ENCODE measurements at places on chromosomes 1 and 21.

GRCh38 chr1:246291127-246291526 lies 216.0 kb downstream of the SMYD3 start:
- no peak for DNase-seq

DNA sequence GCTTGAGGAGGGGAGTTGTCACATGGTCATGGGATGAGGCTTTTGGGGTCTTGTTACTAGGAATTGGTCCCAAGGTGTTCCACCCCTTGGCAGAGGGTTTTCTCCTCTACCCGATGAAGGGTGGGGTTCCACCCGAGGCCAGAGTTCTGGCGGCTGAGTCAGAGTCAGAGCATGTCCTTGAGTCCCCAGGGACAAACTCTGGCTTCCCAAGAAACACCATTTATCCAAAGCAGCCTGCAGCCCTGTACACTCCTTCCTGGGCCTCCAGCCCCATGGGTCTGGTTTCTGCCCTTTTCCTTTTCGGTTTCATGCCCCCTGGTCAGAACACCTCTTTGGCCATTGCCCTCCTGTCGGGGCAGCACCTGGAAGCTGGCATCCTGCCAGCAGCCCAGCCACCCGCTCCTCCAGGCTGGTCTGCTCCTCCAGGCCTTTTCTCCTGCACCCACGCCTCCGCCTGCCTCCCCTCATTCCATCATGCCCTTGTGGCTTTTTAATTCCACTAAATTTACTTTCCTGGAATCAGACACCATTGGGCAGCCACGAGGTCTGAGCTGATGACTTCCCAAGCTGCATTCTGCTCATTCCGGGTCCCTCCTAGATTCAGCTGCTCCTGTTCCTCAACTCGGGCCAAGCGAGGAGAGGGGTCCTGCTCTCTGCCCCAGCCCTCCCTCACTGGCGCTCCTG lies 301.7 kb upstream of the VAMP3 start:
- no peak for DNase-seq

- no peak for DNase-seq
Measured at GRCh38 chr21:25850126-25850842, 115.5 kb downstream of the GABPA start.

- DNase-seq: no peak
Measured at GRCh38 chr1:90784186-90784847, 67.2 kb upstream of the BARHL2 start.

DNA sequence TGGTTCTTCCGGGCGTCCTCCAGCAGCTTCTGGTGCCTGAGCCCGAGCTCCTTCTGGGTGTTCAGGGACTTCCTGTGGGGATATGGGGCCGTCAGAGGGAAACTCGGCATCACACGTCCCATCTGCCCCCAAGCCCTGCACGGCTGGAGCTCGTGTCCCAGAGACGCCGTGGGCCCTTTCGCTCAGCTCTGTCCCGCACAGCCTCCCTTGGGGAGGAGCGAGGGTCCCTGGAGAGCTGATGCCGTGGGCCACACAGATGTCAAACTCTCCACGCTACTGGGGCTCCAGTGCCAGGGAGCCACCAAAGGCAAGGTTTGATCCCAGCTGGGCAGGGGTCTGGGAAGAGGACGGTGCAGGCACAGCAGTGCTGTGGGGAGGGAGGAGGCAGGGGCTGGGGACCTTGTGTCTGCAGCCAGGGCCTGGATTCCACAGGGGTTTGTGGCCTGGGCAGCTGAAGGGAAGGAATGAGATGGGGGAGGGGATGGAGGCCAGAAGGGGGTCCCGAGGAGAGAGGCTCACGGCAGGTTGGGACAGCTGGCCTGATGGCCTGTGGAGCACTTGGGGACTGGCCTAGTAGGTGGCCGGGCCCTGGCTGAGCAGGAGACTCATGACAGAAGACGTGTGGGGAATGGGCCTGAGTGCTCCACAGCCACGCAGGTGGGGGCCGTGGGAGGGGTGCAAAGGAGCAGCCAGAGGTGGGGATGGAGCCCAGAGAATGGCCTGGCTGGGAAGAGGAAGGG lies 30.4 kb downstream of the CFAP74 start:
- no peak for DNase-seq

DNA sequence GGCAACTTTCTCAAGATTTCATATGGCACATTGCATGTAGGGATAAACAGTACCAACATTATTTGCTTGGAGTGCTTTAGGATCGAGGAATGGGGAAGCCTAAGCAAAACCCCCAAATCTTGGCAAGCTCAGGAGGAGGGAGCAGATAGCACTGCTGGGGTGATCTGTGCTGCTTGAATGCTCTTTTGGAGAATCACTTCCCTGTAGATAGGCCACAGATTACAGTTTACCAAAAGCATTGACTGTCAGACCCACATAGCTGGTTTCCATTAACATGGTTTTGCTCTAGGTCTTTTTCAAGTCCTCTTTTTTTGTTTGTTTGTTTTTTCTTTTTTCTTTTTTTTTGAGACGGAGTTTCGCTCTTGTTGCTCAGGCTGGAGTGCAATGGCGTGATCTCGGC lies 36.8 kb downstream of the OR13G1 start:
- DNase-seq: no peak

GRCh38 chr1:5996641-5997270 lies 4.5 kb upstream of the NPHP4 start:
- peak; percentile 52 for DNase-seq

- no peak for DNase-seq
Measured at GRCh38 chr1:179760521-179760920, 17.4 kb downstream of the FAM163A start.

- no peak for DNase-seq
Measured at GRCh38 chr1:113369699-113370098, 20.6 kb upstream of the MAGI3 start.

GRCh38 chr1:185091480-185091879 lies 46.1 kb downstream of the RNF2 start:
- no peak for DNase-seq

GRCh38 chr1:56501888-56502287 lies 77.5 kb downstream of the PLPP3 start:
- DNase-seq: no peak

- DNase-seq: no peak
Measured at GRCh38 chr1:178486100-178487069, 10.4 kb downstream of the CLEC20A start.

DNA sequence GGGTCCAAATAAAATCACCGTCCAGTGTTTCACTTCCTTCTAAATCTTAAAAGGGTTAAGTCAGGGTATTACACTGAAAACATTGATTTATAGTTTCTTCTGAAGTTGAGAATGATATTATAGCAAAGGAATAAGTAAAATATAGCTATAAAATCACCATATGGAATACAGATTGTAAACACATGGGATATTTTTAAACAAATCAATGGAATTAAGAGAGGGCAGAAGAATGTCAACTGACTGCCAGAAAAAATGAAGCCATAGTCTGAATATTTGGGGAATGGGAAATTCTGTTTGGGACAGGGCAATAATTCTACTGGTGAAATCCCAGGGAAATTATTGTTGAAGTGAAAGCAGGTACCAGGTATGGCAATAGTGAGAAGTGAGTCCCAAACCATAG lies 664.6 kb downstream of the NCAM2 start:
- DNase-seq: no peak

DNA sequence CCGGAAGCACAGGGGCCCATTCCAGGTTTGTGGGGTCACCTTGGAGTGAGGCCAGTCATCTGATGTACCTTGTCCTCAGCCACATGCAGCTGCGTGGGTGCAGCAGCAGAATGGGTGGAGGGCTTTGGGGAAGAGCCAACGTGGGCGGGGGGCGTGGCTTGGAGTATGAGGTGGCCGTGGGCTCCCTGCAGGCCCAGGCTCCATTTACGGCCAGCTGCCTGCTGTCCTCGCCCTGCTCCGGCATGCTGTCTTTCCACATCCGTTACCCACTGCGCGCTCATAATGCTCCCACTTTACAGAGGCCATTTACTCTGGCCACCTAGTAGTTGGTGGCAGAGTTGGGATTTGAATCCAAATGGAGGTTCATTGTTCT lies 27.8 kb upstream of the TINAGL1 start:
- no peak for DNase-seq

- no peak for DNase-seq
Measured at GRCh38 chr1:6434186-6434585, 9.6 kb downstream of the ESPN start.

DNA sequence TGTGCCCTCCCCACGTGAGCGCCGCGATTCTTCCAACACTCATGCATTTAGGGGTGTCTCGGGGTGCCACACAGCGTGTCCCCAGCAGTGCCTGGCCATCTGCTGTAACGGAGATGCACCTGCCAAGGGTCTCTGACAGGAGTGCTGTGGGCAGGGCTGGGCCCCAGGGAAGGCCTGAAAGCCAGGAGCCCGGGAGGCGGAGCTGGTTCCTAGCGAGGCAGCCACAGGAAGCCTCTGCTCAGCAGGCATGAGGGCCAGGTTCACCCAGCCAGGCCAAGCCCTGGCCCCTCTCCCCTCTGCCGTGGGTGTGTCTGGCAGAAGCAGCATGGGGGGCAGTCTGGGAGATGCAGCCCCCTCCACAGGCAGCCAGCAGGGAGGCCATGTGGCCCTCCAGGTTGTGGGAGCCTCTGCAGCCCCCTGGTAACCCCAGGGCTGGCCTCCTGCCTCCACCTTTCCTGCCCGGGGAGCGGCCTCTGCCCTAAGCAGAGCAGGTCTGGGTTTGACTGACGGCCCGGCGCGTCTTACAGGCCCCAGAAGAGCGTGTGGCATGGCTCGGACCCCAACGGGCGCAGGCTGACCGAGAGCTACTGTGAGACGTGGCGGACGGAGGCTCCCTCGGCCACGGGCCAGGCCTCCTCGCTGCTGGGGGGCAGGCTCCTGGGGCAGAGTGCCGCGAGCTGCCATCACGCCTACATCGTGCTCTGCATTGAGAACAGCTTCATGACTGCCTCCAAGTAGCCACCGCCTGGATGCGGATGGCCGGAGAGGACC lies 30.4 kb downstream of the SLC19A1 start:
- DNase-seq: peak; percentile 75

DNA sequence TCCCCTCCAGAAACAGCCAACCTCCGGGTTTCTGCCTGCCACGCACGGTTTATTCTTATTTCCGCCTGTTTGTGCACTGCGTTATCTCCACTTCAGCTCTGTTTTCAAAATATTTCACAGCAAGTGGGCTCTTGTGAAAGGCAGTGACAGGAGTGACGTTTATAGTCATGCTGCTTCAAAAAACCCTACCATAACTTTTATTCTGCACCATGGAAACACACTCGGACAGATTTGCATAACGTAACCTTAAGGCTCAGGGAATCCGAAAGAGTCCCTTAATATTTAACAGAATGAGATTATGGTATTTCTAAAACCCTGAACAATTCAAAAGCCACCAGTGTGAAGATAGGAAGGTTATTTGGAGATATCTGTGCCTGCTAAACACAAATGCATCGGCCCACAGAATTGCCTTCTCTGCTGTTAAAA lies 782 bp upstream of the SDE2 start:
- DNase-seq: no peak

GRCh38 chr21:26273686-26274313 lies 103.2 kb upstream of the APP start:
- DNase-seq: no peak

- no peak for DNase-seq
Measured at GRCh38 chr1:206455666-206456344, 14.5 kb upstream of the IKBKE start.

DNA sequence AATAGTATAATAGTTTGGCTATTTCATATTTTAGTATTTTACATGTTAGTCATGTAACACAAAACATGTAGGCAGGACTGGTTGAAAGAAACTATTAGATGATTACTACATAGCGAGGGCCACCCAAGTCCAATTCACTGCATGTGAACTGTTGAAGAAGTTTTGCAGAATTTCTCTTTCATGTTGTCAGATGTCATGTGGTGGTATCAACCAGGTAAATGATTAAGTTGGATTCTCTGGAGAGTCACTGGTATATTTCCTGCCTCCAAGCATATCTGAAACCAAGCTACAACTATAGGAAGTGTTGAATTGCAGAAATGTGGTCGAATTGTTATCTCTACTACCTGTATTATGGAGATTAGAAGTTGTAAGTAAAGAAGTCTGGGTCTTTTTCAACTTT lies 137.8 kb upstream of the DPYD start:
- no peak for DNase-seq

DNA sequence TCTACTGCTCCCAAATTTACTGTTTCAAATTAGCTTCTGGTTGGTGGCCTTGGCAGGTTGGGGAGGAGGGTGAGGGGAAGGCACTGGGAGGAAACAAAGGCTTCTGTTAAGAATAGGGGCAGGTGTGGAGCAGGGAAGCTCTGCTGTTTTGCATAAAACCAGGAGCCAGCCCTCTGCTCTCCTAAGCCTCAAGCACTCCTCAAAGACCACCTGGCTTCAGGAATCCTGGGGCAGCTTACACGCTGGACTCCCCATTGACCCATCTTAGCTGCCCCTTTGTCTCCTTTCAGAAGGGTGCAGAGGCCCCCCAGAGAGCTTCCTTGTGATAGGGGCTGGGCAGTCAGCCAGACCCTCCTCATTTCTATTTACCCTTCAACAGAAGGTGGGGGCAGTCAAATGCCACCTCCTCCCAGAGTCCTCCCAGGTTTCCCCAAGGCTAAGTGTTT lies 11.5 kb upstream of the DHRS3 start:
- no peak for DNase-seq

DNA sequence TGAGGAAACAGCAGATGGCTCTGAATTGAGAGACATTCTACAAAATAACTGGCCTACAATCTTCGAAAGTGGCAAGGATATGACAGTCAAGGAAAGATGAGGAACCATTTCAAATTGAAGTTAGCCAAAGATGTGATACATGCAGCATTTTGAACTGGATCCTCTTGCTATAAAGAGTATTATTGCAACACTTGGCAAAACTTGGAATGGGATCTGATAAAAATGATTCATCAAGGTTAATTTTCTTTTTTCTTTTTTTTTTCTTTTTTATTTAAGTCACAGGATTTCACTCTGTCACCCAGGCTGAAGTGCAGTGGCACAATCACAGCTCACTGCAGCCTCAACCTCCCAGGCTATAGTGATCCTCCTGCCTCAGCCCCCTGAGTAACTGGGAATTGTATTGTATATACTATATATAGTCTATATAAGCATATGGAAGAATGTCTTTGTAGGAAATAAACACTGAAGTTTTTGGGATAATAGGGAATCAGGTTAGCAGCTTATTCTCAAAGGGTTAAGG lies 49.8 kb upstream of the GJA8 start:
- DNase-seq: no peak

GRCh38 chr1:9183441-9183840 lies 51.1 kb upstream of the H6PD start:
- no peak for DNase-seq

All from spleen (tissue), 13 donors.